ACHN (cell line): ENCODE measurements at places on chromosomes 3 and 15.

DNA sequence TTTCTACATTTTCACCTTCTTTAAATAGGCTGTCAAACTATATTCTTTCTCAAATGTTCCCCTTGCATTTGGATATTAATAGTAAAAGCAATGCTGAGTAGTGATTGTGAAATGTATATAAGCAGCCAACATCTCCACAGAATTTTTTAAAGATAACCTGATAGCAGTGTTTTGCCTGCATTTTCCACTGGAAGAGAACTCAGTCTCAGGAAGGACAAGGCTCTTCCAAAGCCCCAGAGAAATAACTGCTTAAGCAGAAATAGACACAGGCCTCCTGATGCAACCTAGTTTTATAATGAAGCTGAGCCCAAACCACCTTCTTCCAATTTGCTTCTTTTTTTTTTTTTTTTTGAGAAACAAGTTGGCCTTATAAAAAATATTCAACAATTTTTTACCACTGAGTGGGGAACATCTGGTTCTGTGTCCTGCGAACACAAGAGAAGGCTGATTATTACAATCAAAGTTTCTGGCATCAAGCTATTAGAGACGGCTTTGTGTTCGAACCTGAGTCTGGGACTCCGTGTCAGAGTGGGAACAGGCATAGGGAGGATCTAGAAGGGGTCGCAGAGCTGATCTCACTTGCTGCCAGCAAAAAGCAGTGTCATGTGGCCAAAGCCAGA lies 332.5 kb upstream of the TBL1XR1 start:
- DNase-seq: no peak

GRCh38 chr3:150370122-150370602 lies 37.9 kb upstream of the TSC22D2 start:
- DNase-seq: peak; percentile 97

DNA sequence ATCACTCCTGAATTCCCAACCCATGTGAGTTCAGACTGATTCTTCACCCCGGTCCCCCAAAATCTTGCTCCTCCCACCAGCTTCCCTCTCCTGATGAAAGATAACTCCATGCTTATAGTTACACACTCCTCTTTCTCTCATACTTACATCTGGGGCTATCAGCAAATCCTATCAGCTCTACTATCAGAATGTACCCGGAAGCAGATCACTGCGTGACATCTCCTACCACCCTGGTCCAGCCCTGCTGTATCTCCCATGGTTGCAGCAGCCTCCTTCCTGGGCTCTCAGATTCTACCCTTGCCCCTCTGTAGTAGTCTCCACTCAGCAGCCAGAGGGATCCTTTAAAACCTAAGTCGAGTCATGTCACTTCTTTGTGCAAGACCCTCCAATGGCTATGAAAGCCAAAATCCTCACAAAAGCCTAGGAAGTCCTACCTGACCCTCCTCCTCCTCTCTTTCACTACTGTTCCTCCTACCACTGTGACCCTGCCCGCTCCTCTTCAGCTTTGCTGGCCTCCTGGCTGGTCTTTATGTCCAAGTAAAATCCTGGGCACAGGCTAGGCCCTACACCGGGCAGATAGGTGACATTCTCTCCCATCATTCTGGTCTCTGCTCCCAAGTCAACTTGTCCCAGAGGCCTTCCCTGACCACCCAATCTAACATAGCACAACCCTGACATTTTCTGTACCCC lies 16.2 kb downstream of the XIRP1 start:
- DNase-seq: no peak

DNA sequence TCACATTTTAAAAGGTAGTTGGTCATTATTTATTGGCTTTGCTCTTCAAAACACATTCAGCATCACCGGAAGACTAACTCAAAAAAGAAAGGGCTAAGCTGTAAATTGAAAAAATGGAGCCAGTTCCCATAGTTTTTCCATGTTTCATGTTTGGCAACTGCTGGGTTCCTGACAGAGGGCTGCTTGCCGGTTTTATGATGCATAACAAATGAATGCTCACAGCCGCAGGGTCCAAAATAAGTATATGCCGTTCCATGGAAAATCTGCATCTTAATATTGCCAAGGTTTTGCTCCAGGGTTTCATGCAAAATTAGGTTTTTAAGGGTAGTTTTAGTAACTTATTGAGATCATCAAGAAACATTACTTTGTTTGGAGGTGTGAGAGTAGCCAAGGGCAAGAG lies 15.8 kb downstream of the SLC12A1 start:
- DNase-seq: no peak

DNA sequence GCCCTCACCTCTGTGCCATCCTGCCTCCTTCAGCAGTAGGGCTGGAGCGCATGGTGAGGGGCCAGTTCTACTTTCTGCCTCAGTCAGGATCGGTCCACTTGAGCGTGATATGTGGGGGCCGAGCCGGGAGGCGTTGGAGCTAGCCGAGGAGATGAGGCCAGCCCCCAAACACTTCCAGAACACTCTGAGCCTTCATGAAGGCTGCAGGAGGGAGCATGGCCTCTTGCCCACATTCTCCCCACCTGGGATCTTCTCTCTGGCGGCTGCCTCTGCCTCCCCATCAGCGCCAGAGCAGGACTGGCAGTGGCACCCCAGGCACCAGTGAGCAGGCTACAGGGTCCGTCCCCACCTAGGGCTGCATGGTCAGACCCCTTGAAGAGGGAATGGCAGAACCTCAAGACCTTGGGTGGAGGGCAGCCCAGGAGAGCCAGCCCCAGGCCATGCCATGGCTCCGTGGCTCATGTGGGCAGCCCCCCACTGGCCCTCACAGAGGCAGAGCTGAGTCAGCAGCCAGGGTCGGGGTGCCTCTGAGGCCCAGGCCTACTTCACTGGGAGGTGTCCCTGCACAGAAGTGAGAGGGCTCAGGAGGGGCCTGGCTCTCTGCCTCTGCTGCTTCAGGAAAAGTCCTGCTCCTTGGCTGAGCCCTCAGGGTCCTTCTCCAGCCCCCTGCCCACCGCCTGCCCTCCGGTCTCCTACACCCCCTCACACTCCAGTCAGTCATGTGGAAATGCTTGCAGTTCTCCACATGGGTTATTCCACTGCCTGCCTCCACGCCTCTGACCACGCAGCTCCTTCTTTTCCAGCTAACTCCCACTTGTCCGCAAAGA lies 28.1 kb upstream of the CYP11A1 start:
- DNase-seq: no peak

DNA sequence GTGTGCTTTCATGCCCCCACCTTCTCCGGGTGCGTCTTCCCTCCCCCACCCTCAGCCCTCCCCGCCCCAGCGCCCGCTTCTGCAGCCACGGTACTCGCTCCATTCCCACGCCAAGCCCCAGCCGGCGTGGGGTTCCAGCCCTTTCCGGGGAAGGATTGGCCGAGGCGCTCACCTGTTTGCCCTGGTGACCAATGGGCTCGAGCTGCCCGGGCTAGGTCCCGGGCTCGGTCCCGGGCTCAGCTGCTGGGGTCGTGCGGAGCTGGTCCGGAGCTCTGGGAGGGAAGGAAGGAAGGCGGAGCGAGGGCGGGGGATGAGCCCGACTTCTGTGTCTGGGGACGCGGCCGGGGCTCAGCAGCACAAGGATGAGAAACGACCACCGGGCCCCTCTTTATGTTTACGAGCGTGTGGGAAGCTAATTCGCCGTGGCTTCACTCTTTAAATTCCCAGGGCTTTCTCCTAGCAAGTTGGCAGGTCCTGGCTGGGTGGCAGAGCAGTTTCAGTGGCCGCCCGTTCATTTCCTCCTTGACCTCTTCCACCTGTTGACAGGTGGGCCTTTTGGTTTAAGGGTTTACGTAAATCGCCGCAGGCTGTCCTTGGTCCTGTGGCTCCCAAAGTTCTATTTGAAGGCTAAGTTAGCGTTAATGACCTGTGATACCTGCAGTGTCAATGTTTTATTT lies at the start of gene IGSF10:
IGSF10 (minus strand) TSS at position 288 of the 677 bp plus-strand sequence. CDS start 2,352 bp downstream, outside the sequence.
- no peak for DNase-seq

GRCh38 chr3:150410311-150411105 lies 2.4 kb downstream of the TSC22D2 start:
- DNase-seq: peak; percentile 24

DNA sequence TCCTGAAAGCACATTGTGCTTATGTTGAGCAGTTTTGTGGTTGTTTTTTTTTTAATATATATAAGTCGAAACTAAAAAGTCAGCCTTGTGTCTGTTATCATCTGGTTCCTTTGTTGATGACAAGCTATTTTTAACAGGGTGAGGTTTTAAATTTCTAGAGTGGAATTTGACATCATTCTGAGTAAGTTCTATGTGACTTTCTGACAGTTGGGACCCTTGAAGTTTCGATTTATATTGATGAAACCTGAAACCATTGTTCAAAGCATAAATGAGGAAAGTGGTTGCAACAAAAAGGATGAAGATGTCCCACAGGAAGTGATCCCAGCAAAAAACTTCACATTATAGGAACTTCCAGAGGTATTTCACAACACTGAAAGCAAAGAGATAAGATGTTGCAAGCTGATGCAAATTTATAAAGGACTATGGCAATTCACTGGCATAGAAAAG lies 94.0 kb downstream of the CYP19A1 start:
- no peak for DNase-seq

DNA sequence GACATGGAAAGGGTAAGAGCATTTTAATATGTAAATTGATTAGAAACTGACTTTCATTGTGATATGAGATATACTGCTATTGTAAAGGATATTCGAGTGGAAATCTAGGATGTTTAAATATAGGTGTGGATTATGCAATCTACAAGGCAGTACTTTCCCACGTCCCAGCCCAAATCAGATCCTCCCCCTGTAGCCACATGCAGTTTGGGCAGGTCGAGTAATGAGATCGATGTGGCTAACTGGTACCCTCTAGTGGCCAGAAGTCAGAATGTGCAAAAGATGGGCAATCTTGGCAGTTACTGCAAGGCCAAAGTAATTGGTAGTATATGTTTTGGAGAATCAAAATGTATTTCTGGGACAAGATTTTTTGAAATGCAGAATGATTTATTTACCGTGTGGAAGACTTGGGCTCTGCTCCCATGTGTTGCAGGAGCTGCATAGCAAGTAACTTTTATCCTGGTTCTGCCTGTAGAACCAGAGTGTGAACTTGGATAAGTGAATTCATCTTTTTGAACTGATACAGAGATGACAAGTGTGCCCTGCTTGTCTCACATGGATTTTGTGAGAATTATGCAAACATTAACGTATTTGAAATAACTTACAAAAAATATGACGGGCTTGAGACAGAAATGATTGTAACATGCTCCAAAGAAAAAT lies 94.5 kb upstream of the ADAMTSL3 start:
- DNase-seq: peak; percentile 57
